Effector CD8-positive, alpha-beta T cell (primary cell): ENCODE measurements at places on chromosomes 7 and 10.

DNA sequence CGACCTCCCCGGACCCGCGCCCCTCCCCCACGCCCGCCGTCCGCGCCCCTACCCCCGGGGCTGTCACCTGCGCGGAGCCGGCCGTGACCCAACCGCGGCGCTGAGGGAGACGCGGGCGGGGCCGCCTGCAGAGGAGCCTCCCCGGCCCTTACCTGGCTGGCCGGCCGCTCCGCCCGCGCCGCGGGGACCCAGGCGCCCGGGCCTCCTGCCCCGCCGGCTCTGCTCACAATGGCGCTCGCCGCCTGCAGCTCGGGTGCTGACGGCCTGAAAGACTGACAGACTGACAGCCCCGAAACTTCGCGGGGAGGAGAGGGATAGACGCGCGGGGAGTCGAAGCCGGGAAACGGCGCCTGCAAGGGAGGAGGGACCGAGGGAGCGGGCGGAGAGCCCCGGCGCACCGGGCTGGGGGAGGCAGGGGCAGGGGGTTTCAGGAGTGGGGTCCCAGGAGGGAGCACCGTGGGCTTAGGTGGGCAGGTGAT is 393 bp downstream of the ZNF467 start:
- no peak for DNase-seq

GRCh38 chr10:82742478-82742877 is 867.5 kb downstream of the NRG3 start:
- DNase-seq, result no peak

DNA sequence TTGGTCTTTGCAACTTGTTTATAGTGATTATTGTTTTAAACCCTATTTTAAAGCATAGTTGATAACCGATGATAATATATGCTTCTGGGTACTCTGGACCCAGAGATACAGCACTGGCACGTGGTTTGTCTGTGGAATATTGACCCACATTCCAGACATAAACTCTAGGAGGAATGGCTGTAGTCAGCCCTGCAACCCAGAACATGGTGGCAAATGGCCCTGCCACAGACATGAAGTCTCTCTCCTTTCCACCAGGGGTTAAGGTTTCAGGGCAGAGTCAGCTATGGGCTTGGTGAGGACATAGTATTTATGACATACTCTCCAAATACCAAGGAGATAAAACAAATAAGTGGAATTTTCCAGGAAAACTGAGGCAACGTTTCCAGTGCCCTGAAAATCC is 83.6 kb downstream of the NAMPT start:
- no peak for DNase-seq

GRCh38 chr7:12391922-12392615 is 11.6 kb downstream of the VWDE start:
- no peak for DNase-seq

DNA sequence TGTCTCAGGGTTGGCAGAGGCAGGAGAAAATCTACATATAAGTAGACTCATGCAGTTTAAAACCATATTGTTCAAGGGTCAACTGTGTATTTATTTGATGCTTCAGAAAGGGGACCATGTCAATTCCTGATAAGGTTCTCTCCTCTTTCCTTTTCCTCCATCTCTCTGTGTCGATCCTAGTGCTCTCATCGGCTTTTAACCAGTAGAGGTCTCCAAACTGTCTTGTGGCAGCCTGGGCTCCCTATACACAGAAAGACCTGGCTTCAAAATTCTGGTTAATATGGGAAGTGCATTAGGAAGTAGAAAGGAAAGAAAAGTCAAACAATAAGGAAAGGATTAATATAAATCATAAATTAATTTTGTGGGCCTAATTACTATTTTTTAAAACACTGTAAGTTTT is 304.4 kb upstream of the C7orf33 start:
- DNase-seq, result no peak

DNA sequence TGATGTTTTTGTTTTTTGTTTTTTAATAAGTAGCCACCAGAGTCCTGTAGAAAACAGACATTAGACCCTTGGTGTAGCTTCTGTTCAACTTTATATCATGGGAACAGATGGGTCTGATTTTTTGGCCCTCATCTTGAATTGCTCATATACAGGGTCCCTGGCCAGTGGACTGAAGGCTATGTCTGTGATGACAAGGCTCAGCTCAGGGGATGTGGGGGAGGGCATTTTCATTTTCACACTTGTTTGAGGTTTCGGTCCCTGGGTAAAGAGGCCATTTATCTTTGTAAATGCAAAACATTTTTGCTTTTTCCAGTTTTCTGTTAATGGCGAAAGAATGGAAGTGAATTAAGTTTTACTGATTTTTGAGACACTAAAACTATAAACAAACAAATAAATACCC is 257.6 kb upstream of the PHYHIPL start:
- DNase-seq, result no peak
